Smooth muscle cell of the umbilical artery (primary cell): ENCODE measurements at places on chromosomes 2 and 18. TPM values are rescaled to one million over a fixed set of nuclear protein-coding genes. Genes with fewer than 3 reads are reported as not detected.

CCDC178 gene
- not detected in 2 replicates for total RNA-seq

SPDYA gene
- total RNA-seq = 0.89 and 1.2 TPM in 2 replicates

PSMA8 gene
- total RNA-seq = not detected in 2 replicates

ANKRD30B gene
- total RNA-seq = 0.05 TPM in 1 of 2 replicates, not detected in the other

MYO7B gene
- total RNA-seq = 0.09 and 0.59 TPM in 2 replicates

GAL3ST2 gene
- total RNA-seq = under 0.01 and 0.74 TPM in 2 replicates

CYP1B1 gene
- total RNA-seq = 0.78 and 2.1 TPM in 2 replicates

CD8B2 gene
- not detected in 2 replicates for total RNA-seq

EFR3B gene
- 1.4 and 2.4 TPM in 2 replicates for total RNA-seq

XDH gene
- total RNA-seq = 0.69 TPM in 1 of 2 replicates, not detected in the other

TMEM163 gene
- total RNA-seq = not detected in 2 replicates

MC4R gene
- not detected in 2 replicates for total RNA-seq

SP140 gene
- total RNA-seq = under 0.01 and 2.0 TPM in 2 replicates

RFTN2 gene
- total RNA-seq = 4.2 and 5.9 TPM in 2 replicates

SCTR gene
- total RNA-seq = not detected in 2 replicates

TEKT4 gene
- not detected in 2 replicates for total RNA-seq

MC2R gene
- not detected in 2 replicates for total RNA-seq

DIPK1C gene
- not detected in 2 replicates for total RNA-seq

CGREF1 gene
- 10.4 and 13.2 TPM in 2 replicates for total RNA-seq

HOXD13 gene
- 2.2 and 2.4 TPM in 2 replicates for total RNA-seq

NOTO gene
- total RNA-seq = not detected in 2 replicates

SERPINB4 gene
- 0.09 TPM in 1 of 2 replicates, not detected in the other for total RNA-seq

ACTR3 gene
- total RNA-seq = 318 and 523 TPM in 2 replicates

TTN gene
- total RNA-seq = under 0.01 and 1.0 TPM in 2 replicates

ABCG5 gene
- not detected in 2 replicates for total RNA-seq

NEB gene
- total RNA-seq = 1.2 and 1.5 TPM in 2 replicates

SLC9A4 gene
- total RNA-seq = not detected in 2 replicates

MFSD2B gene
- total RNA-seq = 0.05 TPM in 1 of 2 replicates, not detected in the other

MGAT4A gene
- under 0.01 and 1.3 TPM in 2 replicates for total RNA-seq

IGFBP5 gene
- 474 and 1,007 TPM in 2 replicates for total RNA-seq

C2orf92 gene
- total RNA-seq = 3.1 and 3.9 TPM in 2 replicates

RUFY4 gene
- total RNA-seq = not detected in 2 replicates

SPP2 gene
- total RNA-seq = not detected in 2 replicates

DSG2 gene
- 65.6 and 102 TPM in 2 replicates for total RNA-seq

MRPS5 gene
- 46.0 and 54.8 TPM in 2 replicates for total RNA-seq

CCDC102B gene
- total RNA-seq = 2.4 and 2.9 TPM in 2 replicates

G6PC2 gene
- total RNA-seq = not detected in 2 replicates

TUBA3E gene
- 0.09 TPM in 1 of 2 replicates, not detected in the other for total RNA-seq
